ENCODE measurements at places on chromosomes 12 and 14.

- DNase-seq, result no peak
Observed at GRCh38 chr12:114399664-114400211, 6.2 kb downstream of the TBX5 start.

DNA sequence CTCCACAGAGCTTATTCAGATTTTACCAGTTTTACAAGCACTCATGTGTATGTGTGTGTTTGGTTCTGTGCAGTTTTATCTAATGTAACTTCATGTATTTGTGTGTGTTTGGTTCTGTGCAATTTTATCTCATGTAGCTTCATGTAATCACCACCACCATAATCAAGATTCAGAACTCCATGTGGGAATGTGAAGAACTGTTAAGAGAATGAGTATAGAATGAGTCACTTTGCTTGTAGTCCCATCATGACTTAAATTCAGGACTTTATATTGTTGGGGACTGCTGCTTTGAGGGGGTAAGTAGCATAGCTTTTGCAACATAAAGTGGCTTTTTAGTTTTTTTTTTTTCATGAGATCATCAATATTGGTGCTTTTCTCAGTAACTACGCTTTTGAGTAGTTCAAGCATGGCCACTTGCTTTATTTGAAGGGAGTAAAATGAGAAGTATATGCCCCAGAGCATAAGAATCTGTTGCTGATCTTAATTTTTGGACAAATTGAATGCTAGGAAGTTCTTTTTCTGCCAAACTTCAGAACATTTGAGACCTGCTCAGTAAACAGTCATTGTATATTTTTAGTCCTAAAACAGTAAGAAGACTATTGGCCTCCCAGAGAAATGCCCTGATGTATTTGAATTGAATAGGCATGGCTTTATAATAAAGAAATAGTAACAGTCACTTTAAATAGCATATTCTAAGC is 28.8 kb downstream of the PROX2 start:
- DNase-seq, result no peak

GRCh38 chr14:64303471-64303917 is 9.3 kb upstream of the ESR2 start:
- DNase-seq, result peak; percentile 56

DNA sequence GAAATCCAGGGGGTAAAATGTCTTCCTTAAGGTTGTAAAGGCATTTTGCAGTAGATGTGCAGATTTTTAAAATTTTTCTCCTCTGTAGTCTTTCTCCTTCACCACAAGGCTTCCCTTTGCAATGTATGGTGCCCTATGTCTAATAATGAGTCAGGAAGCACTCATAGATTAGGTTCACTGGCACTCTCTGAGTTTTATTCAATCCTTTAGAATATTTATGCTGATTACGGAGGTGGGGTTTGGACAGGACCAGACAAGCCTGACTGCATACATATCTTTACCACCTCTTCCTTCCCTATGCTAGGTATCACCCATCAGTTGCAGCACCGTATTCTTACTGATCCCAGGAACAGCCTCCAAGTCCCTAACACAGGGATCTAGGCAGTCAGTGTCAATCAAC is 99.5 kb downstream of the NEDD1 start:
- DNase-seq, result no peak

- DNase-seq, result no peak
Observed at GRCh38 chr12:75790219-75790618, 241.4 kb downstream of the PHLDA1 start.

GRCh38 chr12:68180792-68181744 is 21.5 kb upstream of the IFNG start:
- DNase-seq, result peak; percentile 62

DNA sequence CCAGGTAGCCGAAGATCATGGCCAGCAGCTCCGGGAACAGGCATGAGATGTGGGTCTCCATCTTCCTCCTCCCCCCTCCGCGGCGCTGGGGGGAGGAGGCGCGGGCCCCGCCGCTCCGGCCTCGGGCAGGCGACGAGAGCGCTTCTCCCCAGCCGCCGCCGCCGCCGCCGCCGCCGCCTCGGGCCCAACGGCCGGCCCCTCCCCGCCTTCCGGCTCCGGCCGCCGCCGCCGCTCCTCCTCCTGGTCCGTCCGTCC is 448 bp downstream of the FBXL14 start:
- no peak for DNase-seq
